Activated T-helper 9 cell treated with anti-CD3 and anti-CD28 coated beads, Interleukin-2, amount 50 U/mL, for 16 hours (primary cell): ENCODE measurements at places on chromosomes 5 and 9.

- no peak for DNase-seq
Measured at GRCh38 chr9:70091572-70091971, 47.9 kb downstream of the MAMDC2 start.

DNA sequence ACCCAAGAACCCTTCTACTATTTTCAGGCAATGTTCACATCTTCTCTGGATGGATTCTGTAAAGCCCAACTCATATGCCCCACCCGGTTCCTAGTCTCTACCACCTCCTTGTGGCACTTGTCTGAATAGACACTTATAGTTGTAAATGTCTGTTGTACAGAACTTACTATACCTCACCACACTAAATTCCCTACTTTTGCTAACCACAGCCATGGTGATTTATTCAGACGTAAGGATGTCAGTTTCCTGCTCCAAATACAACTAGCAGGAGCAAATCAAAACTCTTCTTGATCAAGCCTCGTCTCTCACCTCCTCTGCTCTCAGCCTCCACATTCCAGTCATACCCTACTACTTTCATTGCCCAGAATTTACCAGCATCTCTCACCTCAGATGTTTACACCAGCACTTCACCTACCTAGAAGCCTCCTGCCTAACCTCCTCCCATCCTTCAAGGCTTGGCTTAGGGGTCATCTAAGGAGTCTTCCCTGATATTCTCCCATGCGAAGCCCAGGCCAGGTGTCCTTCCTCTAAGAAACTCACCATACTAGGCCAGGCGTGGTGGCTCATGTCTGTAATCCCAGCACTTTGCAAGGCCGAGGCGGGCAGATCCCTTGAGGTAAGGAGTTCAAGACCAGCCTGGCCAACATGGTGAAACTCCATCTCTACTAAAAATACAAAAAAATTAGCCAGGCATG is 75.5 kb downstream of the MAPKAP1 start:
- DNase-seq = no peak

DNA sequence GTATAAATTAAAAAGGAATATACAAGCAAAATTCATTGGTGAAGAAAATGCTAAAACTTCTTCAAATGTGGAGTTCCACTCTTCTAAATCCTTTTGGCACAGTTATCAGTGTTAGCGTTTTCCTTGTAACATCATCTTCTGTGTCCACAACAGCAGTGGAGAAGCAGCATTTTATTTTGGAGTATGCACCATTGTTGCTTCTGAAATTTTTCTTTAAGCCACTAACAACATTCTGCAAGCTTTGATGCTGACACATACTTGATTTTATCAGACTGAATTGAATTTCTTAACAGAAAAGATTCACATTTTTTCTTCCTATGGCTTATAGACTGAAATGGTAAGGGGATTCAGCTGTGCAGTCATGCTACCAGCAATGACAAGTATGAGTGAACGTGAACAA is 60.8 kb upstream of the PTGER4 start:
- no peak for DNase-seq

DNA sequence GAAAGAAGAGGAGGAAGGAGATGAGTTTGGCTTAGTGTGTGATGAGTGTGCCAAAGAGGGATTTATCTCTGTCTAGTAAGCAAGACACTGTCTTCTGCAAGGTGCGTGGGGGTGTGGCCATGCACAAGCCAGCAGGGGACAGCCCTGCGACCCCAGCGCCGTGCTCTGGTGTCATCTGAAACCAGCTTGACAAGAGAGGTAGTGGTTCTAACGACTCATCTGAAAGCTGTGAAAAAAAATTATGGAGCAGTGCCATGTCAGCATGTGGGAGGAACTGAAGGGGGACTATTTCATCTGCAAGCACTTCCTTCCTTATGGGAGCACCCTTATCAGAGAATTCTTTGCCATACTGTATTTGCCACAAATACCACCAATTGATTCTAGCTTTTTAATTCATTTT is 398.6 kb downstream of the PSAT1 start:
- no peak for DNase-seq

GRCh38 chr5:98775246-98776065 is 2.0 kb downstream of the RGMB start:
- DNase-seq = no peak
